ENCODE measurements at places on chromosomes 3 and 15.

DNA sequence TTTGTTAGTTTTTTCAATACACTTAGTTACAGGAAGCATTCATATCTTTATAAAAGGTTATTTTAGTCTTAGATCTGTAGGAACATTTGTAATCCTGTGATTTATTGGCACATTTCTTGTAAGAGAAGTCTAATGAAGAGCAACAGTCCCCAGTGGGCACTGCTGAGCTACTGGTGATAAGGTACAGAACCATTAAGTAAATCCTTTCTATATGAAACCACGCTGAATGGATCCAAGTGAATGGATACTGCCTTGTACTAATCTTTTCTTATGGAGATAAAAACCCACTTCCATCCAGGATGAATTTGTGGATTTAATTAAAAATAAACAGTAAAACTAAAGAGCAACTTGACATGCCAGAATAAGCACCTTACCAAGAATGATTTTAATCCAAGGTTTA is 64.0 kb downstream of the SHQ1 start:
- DNase-seq: no peak

- DNase-seq: peak; percentile 91
Observed at GRCh38 chr3:143849854-143850549, 1.7 kb upstream of the SLC9A9 start.

- DNase-seq: peak; percentile 56
Observed at GRCh38 chr15:67083135-67083762, 17.8 kb downstream of the SMAD3 start.

DNA sequence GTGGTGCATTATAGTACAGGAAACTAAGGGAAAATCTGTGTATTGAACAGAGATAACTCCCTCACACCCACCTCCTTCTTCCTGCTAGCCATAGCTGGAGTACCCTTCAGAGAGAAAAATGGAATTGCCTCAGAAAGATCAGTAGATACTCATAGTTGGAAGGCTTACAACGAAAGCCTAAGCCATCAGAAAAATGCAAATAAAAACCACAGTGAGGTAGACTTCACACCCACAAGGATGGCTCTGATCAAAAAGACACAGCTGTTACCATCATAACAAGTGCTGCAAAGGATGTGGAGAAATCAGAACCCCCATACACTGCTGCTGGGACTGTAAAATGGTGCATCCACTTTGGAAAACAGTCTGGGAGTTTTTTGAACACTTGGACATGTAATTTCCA is 7.4 kb upstream of the DLG1 start:
- DNase-seq: peak; percentile 97

- no peak for DNase-seq
Observed at GRCh38 chr3:108887121-108887520, 64.5 kb downstream of the TRAT1 start.

DNA sequence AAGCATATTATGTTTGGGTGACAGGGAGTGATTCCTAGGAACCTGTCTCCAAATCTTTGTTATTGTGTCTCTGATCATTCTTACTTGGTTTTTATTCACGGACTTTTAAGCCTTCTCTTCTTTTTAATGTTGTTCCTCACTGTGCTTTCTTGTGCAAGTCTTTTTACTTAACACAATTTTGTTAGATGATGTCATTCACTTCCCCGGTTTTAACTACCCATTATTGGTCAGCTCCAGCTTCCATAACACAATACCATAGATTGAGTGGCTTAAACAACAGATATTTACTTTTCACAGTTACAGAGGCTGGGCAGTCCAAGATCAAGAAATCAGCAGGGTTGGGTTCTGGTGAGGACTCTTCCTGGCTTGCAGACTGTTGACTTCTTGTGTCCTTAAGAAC is 436.3 kb upstream of the CBLB start:
- DNase-seq: peak; percentile 30

- DNase-seq: peak; percentile 24
Observed at GRCh38 chr15:40038275-40038637, 725 bp downstream of the SRP14 start.

DNA sequence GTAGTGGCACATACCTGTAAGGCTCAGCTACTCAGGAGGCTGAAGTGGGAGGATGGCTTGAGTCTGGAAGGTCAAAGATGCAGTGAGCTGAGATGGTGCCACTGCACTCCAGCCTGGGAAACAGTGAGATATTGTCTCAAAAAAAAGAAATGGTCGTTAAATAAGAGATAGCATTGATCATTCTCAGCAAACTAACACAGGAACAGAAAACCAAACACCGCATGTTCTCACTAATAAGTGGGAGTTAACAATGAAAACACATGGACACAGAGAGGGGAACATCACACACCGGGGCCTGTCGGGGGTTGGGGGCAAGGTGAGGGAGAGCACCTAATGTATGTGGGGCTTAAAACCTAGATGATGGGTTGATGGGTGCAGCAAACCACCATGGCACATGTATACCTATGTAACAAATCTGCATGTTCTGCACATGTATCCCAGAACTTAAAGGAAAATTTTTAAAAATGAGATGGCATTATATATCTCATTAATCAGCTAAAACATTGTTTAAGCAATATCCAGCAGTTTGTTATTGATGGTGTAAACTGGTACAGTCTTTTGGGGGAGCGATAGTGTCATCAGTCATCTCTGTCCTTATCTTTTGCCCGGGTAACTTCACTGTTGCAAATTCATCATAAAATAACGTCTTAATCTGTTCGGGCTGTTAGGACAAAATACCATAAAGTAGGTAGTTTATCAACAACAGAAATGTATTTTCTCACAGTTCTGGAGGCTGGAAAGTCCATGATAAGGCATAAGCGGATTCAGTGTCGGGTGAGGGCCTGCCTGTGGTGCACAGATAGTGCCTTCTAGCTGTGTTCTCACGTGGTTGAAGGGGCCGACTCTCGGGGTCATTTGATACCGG is 1.7 kb upstream of the MAN2A2 start:
- DNase-seq: no peak

DNA sequence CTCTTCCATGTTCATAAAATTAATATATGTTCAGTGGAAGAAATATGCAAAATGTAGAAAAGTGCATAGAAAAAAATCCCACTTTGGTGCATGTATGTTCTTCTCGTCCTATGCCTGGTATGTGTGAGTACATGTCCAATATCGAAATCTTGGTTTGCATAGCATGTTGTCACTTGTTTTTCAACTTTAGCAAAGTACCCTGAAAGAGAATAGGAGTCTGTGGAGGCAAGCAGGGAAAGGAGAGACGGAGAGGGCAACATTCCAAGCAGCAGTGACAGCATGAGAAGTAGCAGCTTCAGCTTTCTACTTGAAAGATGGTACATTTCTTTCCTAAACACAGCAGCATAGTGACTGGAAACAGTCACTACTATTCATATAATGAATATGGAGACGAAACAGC is 56.8 kb upstream of the CACNA2D3 start:
- DNase-seq: no peak

GRCh38 chr15:35311615-35312014 is 226.5 kb upstream of the NANOGP8 start:
- no peak for DNase-seq

GRCh38 chr3:71640331-71640983 is 56.9 kb upstream of the FOXP1 start:
- no peak for DNase-seq

GRCh38 chr3:143203848-143204247 is 84.3 kb downstream of the CHST2 start:
- DNase-seq: peak; percentile 21

DNA sequence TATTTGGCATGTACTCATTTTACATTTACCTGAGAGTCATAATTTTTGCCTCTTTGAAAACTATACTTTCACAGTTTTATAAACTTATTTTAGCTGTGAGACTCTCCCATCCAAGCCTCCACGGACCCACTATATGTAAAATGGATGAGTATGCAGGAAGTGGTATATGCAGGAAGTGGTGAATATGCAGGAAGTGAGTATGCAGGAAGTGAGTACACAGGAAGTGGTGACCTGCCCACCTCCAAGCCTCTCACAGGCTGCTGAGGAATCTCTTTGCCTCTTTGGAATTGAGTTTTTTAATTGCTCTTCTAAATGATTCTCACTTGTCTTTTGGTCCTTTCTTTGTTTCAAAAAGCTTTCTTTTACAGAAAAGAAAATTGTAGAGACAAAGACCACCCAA is 85.2 kb downstream of the KBTBD8 start:
- no peak for DNase-seq

- DNase-seq: peak; percentile 83
Observed at GRCh38 chr3:12679468-12679867, 15.6 kb upstream of the RAF1 start.

GRCh38 chr3:151356794-151357462 is 27.6 kb upstream of the P2RY13 start:
- no peak for DNase-seq

- DNase-seq: no peak
Observed at GRCh38 chr15:67168694-67169093, 85.8 kb downstream of the AAGAB start.

DNA sequence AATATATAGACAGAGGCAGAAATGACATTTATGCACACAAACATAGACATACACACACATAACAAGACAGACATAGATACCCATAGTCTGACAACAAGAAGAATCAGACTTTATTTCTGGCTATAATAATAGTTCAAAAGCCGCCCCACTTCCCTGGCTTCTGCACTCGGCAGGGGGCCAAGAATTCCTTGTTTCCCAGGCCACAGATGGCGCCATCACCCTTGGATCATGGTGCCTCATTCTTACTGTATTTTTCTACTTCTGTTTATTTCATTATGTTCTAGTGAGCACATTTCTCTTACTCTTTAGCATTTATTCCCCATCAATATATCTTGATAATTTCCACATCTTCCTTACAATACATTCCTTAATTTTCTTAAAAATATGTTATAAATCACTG is 387.5 kb downstream of the NLGN1 start:
- no peak for DNase-seq

DNA sequence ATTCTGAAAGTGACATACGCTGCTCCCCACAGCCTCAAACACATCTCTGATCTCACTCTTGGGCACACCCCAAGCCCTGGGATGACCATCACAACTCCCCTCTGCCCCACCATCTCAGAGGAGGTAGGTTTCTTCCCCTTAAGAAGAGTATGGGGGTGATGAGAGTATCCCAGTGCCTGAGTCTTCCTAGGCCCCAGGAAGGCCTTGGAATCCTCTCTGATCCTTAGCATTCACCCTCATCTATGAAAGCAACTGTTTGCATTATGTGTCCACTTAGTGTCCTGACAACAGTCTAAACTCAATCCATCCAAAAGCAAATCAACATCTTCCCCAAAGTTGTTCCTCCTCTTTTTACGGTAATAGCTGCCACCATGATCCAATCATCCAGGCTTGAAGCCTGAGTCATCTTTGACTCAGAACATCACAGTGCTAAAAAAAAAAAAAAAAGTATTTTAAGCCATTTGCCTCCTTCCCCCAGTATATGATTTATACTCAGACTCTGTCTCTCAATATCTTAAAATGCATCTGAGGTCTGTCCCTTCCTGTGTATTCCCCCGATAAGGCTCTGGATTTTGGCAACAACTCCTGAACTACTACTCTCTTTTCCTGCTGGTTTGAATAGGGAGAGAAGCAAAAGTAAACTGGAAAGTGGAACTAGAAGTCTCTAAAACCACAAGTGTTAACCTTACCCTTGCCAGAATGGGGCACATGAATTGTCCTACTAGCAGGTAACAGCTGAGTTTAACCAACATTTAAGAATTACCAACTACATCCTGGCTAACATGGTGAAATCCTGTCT is 22.5 kb downstream of the POPDC2 start:
- peak; percentile 90 for DNase-seq

DNA sequence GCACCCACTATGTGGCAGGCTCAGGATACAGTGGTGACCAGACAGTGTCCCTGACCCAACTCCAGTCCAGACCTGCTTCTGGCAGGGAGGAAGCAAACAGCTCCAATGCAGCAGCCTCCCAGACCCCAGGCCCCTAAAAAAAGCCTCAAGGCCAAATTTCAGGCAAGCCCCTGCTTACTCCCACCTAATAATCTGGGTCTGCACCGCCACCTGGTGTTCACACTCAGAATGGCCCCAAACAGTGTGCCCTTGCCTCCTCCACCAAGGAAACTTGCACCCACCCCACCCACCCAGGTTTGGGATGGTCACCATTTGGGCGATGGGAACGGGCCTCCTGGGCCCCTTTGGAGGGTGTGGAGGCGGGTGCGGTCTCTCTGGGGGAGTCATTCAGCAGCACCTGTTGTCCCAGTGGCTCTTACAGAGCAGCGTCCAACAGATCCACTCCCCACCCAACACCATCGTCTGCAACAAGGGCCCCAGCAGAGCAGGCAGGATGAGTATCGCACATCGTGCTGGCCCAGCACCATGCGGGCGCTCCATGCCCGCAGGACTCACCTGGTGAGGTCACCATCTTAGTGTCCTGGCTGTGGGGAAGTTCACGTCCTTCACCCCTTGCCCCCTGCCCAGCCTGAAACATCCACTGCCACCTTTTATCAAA is 17.3 kb downstream of the C3orf18 start:
- no peak for DNase-seq

GRCh38 chr3:28799084-28799483 is 450.5 kb upstream of the AZI2 start:
- peak; percentile 28 for DNase-seq

DNA sequence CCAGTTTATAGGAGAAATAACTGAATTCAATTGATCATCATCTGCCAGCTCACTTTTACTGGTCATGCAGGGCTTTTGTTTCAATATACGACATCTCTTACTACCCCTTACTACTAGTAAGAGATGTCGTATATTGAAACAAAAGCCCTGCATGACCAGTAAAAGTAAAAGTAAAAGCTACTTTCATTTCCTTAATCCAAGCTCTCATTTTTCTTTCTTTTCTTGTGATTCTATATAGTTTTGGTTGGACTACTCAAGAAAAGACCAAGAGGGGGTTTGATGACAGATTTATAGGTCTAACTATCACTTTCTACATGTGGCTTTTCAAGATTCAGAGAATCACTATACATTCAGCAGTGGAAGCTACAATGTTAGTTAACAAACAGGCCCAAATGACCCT is 1237.3 kb downstream of the ROBO2 start:
- DNase-seq: no peak

DNA sequence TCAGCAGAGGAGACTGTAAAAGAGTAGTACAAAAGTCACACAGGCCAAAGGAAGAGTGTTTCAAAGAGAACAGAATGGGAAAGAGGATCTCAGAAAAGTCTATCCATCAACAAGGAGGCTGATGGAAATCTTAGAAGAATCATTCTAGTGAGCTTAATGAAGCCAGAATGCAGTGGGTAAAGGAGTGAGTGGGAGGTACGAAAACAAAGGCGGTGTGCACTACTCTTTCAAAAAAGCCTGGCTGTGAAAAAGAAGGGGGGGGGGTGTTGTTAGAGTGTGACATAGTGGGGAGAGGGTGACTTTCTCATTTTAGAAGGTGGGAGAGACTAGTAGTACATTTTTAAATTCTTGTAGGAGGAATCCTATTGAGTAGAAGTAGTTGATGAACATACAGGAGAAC is 11.7 kb downstream of the PAQR9 start:
- no peak for DNase-seq

GRCh38 chr3:170488802-170489201 is 70.1 kb downstream of the CLDN11 start:
- DNase-seq: peak; percentile 86

- DNase-seq: no peak
Observed at GRCh38 chr3:40152482-40153133, 156.9 kb upstream of the EIF1B start.

DNA sequence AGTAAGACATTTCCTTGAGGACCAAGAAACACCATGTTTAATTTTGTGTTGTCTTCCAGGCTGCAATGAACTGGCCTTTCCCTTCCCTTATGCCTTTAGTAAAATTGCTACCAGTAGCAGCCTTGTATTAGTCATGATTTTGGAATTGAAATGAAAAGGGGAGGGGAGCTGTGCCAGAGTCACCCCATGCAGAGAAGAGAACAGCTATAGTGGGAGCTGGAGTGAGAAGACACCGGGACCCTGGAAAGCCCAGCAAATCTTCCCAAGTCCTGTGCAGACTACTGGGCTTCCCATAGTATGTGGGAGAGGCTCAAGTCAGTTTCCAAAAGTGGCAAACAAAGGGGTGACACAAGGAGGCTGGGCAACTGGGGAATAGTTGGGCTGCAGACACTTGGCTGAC is 178.5 kb downstream of the NR1D2 start:
- peak; percentile 52 for DNase-seq

Data from AG10803 (cell line).